ENCODE measurements at places on chromosomes 1 and 21.

DNA sequence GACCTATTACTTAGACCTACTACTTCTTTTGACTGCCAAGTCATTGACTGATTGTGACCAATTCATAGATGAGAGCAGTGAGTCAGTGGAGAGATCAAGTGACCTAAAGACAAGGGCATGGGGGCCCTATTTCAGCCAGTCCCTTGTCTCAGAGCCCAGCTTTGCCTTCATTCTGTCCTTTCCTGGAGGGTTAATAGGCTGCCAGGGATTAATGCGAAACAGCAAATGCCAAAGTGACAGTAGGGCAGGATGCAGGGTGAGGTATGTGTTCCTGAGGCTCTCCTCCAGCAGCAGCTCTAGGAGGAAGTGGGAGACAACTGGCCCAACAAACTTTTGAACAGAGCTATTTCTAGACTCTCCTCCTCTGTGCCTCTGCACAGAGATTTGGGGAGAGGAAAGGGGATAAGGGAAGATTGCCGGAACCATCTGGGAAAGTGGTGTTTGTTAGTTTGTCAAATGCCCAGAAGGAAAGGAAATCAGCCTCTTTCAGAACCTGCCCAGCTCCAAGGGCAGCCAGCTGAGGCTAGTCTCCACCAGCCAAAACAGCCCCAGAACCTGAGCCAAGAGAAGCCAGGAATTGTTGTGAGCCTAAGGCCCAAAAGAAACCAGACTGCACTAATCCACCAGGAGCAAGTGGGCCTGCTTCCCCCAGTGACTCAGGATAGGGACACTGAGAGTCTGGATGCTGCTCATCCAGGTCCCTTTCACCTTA is 4.9 kb upstream of the S100A3 start:
- no peak for DNase-seq

GRCh38 chr1:67890857-67891256 is 57.6 kb upstream of the GNG12 start:
- no peak for DNase-seq

- no peak for DNase-seq
These were observed 31.0 kb downstream of the TENT5C start for GRCh38 chr1:117636637-117637425.

DNA sequence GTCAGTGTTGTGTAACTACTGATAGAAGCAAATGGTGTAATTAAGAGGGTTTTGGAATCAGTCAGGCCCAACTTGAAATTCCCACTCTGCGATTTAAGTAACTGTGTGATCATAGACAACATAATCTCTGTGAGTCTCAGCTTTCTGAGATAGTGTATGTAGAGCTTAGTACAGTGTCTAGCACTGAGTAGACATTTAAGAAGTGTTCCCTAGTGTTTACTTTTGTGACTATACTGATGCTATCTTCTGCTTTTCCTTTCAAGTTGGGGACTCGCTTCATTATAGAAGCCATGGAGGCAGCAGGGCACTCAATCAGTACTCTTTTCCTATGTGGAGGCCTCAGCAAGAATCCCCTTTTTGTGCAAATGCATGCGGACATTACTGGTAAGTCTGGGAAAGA is 147.7 kb upstream of the HOOK1 start:
- no peak for DNase-seq

- DNase-seq, result no peak
These were observed 17.5 kb upstream of the PDIK1L start for GRCh38 chr1:26094076-26094669.

DNA sequence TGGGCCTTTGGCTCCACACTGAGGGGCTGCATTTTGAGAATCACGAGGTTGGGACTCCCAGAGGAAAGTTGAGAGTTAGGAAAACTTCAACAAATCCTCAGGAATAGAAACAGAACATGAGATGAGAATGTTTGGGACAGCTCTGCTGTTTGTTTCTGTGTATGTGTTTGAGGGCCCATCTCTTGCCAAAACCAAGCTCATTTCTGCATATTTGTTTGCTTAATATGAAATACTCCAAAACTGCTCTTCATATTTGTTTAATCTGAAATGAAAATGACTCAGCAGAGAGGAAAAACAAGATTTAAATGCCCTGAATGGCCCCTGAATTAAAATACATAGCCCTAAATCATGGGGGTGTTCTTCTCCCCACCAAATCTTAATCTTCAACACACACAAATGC is 78.1 kb downstream of the DDR2 start:
- no peak for DNase-seq

GRCh38 chr1:169107603-169108208 is 1.2 kb downstream of the ATP1B1 start:
- peak; percentile 48 for DNase-seq

DNA sequence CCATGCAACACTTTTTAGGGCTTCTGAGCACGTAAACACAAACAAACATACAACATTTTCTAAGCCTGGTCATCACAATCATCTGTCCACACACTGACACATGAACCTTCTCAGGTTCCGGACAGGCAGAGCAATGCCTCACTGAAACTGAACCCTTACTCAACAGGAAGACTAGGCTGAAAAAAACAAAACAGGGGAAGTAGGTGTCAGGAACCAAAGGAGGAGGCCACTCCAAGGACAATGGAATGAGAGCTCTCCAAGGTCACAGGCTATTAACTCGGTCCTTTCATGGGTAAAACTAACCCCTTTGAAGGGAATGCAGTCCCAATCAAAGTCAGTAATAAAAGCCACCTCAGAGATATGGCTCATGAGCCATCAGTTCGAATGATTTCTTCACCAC is 76.6 kb downstream of the FAM78B start:
- DNase-seq, result no peak

DNA sequence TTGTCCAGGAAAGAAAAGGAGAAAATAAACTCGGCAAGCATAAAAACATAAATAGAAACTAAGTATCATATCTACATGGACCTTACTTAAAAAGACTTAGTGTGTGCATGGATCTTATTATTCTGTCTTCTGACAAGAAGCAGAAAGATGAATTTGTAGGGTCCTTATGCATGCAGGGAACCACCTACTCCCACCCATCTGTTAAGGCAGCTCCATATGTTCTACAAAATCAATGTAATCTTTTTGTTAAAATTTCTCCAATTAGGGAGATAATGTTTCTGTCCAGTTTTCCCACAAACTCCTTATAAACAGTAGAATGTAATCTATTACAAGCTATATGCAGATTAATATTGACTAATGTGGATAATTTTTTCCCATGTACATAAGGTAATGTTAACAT is 13.9 kb upstream of the PTPN14 start:
- no peak for DNase-seq

DNA sequence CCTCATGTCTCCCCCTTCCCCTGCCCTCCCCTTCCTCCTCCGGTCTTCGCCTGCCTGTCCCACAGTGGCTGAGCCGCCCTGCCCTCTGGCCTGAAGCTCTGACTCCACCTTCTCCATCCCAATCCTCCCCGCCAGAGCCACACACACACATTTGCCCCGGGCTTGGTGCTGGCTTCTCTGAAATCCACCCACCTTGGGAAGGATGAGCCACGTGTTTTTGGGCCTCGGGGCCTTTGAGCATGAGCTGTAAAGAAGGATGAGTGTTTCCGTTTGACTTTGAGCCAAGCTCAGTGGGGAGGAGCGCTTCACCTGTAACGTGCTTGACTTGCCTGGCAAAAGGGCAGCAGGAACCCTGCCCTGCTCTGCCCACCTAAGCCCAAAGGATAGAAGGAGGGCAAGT is 295.1 kb downstream of the SIPA1L2 start:
- DNase-seq, result no peak

DNA sequence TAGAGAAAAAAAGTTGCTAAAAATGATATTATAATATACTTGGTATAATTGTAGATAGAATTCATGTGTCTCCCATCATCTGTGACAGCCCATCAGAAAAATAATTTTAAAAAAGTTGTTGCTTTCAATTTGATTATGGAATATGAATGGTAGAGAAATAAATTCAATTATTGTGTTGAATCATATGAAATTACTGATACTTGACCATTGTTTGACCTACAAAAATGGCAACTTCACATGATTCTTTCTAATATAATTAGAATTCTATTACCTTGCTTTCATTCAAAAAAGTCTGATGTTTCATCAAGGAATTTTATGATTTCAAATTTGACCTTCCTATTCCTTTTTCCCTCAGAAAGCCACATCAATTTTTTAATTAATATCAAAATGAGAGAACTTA is 11.5 kb downstream of the ESRRG start:
- no peak for DNase-seq

- DNase-seq, result peak; percentile 45
These were observed 35.9 kb upstream of the TMEM52 start for GRCh38 chr1:1954831-1955441.

GRCh38 chr1:228871314-228872061 is 136.2 kb downstream of the RHOU start:
- DNase-seq, result no peak

- no peak for DNase-seq
These were observed 281.3 kb upstream of the C1orf105 start for GRCh38 chr1:172139196-172139595.

DNA sequence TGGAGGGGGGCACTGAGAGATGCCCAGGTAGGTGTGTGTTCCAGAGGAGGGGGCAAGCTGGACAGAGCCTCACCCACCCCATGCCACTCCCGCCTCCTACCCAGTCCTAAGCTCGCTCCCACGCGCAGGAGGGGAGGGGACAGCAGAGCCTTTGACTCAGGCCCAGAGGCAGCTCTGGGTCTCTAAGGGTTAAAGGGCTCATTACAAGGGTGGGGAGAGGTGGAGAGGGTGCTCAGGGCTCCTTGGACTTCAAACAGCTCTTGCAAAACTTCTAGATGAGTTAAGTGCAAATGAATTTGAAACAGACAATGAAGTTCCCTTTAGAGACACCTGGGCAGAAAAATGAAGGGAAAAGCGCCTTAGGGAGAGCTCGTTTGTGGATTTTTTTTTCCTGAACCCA is 104.2 kb upstream of the CASZ1 start:
- no peak for DNase-seq

DNA sequence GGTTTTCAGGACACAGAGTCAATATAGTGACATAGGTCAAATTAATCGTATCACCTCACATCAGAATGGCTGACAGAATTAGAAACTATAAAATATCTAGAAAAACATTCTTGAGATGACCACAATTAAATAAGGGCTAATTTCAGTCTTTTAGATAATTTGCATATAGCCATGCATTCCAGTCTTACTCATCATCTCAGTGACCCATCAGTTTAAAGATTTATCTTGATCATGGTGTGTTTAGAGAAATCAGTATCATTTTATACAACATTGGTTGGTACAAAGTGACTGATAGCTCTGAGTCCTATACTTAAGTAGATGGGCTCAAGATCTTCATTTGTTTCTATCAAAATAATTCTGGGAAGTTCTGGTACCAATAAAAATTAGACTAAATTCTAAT is 262.3 kb upstream of the SNX7 start:
- no peak for DNase-seq
